ENCODE measurements at places on chromosomes 5 and 9.

DNA sequence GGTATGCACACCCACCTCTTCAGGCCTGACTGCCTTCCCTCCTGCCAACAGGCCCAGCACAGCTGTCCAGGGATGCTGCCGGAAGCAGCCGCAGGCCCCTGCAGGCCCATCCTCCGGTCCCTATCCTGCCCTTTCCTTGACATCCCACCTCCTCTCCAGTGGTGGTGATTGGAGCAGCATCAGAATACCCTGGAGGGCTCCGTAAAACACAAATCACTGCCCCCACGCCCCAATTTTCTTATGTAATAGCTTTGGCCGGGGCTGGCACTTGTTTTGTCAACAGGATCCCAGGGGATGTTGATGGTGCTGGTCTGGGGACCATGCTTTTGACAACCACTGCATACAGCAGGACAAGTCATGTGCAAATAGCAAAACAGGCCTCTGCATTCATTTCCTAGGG, 274.5 kb downstream of the GADD45G start:
- DNase-seq = no peak

DNA sequence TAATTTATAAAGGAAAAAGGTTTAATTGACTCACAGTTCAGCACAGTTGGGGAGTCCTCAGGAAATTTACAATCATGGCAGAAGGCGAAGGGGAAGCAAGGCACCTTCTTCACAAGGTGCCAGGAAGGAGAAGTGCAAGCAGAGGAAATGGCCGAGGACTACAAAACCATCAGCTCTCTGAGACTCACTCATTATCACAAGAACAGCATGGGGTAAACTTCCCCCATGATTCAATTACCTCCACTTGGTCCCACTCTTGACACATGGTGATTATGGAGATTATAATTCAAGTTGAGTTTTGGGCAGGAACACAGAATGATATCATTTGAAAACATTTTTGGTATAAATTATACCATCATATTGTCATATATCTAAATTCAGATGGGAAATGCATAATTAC, 934.7 kb downstream of the CDH12 start:
- DNase-seq = no peak

DNA sequence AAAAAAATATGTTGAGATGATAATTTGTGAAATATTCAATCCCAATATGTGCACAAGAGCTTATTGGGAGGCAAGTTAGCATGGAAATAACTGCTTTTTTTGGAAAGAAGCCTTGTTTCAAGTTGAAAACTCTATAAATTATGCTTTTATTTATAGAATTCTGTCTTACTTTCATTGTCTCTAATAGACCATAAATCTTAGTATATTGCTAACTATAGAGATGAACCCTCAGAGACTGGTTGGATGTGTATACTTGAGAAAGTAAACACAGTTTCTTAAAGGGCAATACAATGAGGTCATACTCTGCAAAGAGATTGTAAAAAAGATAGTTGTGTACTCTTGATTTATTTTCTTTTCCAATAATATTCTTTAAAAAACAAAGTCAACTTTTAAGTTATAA, 530.3 kb downstream of the SPATA31D1 start:
- no peak for DNase-seq

DNA sequence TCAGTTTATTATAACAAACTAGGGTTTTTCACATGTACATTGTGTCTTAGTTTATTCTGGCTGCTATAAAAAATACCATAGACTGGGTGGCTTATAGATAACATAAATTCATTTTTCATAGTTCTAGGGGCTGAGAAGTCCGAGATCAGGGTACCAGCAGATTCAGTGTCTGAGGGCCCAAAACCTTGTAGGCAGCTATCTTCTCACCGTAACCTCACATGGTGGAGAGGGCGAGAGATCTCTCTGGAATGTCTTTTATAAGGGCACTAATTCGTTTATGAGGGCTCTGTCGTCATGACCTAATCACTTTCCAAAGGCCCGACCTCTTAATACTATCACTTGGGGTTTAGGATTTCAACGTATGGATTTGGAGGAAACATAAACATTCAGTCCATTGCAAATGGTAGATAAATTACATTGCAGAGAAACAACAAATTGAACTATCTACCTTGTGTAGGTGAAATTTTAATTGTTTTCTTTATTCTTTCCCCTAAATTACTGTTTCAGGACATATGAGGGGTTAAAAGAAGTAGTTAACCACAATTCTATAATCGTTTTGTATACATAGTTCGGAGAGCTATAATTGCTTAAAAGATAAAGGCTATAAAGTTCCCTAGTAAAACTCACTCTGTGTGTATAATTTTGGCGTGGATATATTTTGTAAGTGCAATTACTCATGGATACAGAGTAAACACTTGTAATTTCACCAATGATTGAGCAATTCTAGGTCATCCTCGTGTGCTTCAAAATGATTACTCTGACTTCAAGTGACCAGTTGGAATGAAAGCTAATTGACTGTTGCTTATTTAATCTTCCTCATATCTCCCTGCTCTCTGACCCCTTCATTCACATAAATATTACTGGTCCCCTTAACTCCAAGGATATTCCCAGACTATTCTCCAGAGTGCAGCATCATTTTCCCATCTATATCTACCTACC, 247.5 kb upstream of the TMEM161B start:
- no peak for DNase-seq

DNA sequence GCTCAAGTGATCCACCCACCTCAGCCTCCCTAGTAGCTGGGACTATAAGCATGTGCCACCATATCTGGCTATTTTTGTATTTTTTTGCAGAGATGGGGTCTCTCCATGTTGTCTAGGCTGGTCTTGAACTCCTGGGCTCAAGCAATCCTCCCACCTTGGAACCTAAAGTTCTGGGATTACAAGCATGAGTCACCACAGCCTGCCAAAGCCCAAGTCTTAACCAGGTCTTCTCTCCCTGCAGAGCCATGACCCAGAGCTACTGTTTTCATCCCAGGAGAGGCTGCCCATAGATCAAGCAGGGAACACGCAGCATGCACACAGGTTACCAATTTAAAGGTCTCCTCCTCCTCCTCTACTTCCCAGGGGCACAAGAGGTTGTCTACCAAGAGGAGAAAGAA, 29.7 kb downstream of the PCDHGC5 start:
- no peak for DNase-seq

DNA sequence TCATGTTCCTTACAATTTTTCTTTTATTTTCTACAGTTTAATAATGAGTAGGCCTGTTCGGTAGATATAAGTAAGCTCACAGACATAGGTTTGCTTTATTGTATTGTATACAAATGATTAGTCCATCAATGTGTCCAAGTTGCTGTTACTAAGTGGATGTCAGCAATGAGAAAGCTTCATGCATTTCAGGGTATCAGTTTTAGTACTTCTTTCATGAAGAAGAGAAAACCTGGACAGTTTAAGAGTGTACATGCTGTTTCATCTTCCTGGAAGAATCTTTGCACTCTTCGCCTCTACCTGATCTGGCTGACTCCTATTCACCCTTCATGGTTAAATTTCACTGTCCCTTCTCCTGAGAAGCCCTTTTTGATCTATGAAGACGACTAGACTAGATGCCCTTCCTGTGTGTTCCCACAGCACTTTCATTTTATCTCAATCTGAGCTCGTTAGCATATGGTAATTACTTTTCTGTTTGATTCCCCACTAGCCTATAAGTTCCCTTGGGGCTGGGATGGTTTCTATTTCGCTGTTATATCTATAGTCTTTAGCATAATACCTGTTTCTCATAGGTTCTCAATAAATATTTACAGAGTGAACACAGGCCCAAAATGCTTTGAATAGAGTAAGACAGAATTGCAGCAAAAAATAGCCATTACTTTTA, 70.7 kb downstream of the CETN3 start:
- DNase-seq = no peak

DNA sequence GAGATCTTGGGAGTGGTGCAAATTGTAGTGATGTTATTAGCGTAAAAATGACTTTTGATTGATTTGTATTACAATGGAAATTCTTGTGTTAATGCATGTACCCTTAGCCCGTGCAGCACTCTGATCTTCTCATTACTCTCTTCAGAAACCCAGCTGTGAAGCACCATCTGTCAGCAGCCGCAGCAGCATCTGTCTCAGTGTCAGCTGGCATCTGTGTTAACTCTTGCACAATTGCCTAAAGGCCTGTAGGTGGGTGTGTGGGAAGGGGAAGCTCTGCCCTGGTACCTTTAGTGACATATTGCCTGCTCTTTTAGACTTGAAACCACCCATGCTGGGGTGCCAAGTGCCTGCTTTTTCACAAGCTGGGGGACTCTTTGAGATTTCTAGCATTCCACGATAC, 101.3 kb downstream of the FBXL7 start:
- DNase-seq = no peak

GRCh38 chr5:65163698-65164097, 318.0 kb downstream of the ADAMTS6 start:
- no peak for DNase-seq

DNA sequence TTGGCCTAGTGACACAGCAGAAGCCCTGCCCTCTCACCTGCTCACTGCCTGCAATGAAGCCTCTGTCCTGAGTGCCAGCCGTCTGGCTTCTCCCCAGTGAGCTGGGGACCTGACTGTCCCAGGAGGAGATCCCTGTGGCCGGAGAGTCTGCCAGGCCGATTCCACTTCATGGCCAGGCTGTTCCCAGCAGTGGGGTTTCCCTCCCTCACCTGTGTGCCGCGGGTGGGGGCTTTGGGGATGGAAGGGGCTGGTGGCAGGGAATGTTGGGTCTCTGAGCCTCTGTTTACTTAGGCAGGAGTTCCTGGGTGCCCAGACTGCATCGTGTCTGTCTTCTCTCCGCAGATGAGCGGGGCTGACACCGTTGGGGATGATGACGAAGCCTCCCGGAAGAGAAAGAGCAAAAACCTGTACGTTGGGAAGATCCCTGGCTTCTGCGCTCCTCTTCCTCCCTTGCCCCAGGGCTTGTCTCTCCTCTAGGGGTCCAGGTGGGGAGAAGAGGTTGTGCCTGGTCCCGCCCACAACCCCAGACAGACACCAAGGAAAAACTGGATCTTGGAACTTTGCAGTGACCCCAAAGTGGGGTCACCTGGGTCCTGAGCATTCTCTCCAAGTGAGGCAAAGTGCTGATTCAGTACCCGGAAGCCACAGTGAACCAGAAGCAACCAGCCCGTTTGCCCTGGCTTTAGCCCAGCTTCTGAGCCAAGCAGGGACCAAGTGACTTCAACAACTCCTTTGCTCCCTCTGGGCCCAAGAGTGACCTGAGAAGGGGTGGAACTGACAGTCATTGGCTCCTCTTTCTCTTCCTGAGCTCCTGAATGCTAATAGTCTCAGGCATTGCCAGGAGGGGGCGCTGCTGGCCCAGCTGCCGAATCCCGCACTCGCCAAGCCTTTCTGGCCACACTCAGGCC, 127.7 kb downstream of the RGS3 start:
- DNase-seq = peak; percentile 55

- no peak for DNase-seq
These were observed 3.1 kb upstream of the DBH start for GRCh38 chr9:133632806-133633680.

- no peak for DNase-seq
These were observed 318.6 kb downstream of the CDH9 start for GRCh38 chr5:26719803-26720202.

GRCh38 chr9:124617477-124618141, 110.4 kb upstream of the NR5A1 start:
- DNase-seq = peak; percentile 62

DNA sequence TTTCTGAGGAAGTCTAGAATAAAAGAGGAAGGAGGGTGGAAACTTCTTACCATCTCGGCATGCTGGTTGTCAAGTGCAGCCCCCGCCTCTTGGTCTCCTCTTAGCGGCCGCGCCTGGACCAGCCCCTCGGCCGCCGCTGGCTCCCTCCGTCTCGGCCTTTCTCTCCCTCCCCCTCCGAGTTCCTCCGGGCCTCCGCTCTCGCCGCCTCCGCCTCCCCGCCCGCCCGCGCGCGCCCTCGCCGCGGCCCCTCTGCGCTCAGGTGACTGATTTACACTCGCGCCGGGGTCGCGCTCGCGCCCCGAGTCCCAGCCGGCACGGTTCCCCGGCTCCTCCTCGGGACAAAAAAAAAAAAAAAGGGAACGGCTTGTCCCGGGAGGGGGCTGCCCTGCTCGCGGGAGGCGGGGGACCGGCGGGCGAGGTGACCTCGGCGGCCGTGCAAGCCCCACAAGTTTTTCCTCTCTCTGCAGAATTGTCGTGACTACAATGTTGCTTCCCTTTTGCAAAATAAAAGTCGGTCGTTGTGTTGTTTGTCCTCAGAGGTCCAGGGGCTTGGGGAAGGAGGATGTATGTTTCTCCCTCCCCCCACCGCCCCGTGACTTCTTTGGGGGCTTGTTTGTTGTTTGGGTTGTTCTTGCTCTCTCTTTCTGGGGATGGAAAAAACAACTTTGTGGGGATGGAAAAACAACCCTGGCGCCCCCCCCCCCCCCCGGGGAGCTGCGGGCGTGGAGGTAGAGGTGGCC, at the start of gene BNC2:
Gene BNC2, minus strand, starts transcription at position 75 of the 740 bp plus-strand sequence. Its CDS starts 22 bp downstream, at position 53.
- DNase-seq = no peak

GRCh38 chr5:72070529-72070928, 36.7 kb upstream of the MAP1B start:
- no peak for DNase-seq

DNA sequence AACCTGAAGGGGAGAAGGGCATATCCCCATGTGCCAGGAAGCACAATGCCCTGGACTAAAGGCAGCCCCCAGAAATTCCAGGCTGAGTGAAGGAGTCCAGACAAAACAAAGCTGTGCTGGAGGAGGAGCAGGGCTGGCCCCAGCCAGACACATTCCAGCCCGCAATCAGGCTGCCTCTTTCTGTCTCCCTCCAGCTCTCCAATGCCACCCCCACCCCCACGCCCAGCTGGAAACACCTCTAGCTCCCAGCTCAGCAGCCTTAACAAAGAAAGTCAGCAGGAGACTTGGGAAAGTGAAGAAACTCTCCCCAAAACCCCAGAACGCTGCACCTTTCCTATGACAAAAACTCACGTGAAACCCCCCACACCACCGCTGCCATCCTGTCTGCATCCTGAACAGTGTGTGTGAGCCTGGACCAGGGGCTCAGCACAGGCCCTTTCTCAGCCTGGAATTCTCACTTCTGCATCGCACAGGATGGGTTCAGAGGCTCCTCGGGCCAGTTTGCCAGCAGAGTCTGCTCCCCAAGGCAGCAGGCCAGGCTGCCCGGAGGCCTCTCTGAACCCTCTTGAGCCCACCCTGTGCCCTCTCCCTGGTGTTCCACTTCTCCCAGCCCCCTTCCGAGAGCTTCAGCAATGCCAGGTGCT, 96.2 kb upstream of the ICE1 start:
- no peak for DNase-seq

DNA sequence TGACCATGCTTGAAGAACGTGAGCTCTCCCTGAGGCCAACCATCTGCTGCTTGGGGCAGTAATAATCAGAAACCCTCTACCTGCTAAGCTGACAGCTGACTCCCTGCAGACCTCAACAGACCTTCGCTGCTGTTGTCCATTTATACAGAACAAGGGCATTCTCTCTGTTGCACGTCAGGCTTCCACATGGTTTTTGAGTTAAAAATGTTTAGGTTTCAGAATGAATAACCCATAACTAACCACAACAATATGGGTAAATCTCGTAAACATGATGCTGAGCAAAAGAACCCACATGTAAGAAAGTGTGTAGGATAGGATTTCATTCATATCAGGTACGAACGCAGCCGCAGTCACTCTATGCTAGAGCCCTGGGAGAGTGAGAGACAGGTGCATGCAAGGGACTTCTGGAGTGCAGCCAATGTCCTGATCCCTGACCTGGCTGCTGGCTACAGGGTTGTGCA, 348.5 kb downstream of the MED10 start:
- no peak for DNase-seq

GRCh38 chr9:13179257-13179656, 100.2 kb downstream of the MPDZ start:
- no peak for DNase-seq
